ENCODE measurements at places on chromosomes 3 and 15.
A peak's percentile ranks its signal among the peaks of the same experiment; 100 is the strongest.

DNA sequence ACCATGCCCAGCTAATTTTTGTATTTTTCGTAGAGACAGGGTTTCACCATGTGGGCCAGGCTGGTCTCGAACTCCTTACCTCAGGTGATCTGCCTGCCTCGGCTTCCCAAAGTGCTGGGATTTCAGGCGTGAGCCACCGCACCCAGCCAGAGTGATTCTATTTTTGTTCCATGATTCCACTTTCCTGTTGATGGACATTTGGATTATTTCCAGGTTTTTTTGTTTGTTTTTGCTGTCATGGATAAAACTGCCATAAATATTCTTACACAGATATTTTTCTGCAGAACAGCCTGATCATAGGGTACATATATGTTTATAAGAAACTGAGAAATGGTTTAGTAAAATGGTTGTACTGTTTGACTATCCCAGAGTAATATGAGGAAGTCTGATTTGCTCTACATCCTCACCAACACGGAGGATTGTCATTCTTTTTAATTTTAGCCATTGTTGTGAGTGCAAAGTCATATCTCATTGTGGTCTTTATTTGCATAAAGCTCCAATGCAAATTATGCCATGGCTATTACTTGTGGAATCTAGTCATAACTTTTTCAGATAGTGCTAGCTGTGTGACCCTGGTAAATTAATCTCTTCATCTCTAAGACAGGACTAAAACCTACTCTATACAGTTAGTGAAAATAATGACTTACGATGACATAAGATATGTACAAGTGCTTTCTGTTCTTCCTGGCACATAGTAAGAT is 42.7 kb downstream of the MAP6D1 start:
- DNase-seq, result no peak

DNA sequence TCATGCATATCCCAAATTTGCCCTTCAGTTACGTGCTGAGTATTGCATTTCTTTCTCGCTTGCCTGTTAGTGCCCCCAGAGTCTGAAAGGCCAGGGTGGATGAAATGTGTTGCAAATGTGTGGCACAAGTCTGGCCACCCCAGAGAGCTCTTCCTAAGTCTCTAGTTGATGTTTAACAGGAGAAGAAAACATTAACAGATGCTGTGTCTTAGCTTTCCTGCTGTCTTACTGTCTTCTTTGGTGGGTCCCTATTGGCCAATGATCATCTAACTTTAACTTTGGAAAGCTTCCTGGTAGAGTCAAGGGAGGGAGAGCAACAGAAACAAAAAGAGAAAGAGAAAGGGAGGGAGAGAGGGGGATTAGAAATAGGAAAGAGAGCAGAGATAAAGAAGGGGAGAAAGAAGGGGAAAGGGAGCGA is 76.7 kb upstream of the P3H2 start:
- DNase-seq, result no peak

GRCh38 chr3:78737988-78738387 is 1029.8 kb downstream of the ROBO1 start:
- DNase-seq, result peak; percentile 44

GRCh38 chr3:123129532-123129931 is 62.7 kb downstream of the PDIA5 start:
- no peak for DNase-seq

GRCh38 chr15:61146931-61147230 is 82.2 kb downstream of the RORA start:
- DNase-seq, result no peak

DNA sequence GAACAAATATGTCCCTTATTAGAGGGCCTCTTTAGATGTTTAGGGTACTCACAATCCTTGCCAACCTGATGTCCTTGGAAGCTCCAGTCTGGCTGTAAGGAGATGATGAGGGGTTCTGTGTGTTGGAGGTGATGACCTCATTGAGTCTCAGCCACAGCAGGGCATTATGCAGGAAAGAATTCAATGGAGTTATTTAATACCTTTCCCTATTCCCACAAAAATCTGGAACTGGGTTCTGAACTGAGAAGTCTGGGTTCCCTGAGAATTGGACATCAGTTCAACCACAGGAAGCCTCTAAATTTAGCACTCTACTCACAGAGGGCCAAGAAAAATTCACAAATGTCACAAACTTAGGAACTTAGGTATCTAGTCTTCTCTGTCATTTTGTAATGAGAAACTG is 36.9 kb downstream of the SLC35A5 start:
- DNase-seq, result peak; percentile 39

DNA sequence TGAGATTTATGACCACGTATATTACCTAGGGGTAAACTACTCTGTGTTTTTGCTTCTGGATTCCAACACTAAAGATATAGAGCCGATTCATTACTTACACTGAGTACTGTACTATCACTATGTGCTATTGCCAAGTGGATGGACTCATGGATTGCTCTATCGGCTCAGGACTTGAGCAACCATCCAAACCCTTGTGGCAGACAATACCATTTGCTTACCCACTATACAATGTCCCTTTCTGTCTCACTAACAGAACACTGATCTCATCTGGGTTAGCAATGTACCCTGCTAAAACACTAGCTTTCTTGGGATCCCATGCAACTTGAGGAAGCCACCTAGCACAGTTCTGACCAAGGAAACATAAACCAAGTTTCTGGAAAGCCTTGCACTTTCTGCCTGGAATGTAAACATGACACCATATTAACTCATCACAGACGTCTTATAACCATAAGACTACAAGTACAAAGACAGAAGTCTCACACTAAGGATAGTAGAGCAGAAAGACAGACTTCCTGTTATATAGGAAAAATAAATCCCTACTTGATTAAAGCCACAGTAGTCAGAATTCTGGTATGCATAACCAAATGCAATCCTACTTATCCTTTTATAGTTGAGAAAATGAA is 38.6 kb downstream of the HACD2 start:
- DNase-seq, result peak; percentile 39

DNA sequence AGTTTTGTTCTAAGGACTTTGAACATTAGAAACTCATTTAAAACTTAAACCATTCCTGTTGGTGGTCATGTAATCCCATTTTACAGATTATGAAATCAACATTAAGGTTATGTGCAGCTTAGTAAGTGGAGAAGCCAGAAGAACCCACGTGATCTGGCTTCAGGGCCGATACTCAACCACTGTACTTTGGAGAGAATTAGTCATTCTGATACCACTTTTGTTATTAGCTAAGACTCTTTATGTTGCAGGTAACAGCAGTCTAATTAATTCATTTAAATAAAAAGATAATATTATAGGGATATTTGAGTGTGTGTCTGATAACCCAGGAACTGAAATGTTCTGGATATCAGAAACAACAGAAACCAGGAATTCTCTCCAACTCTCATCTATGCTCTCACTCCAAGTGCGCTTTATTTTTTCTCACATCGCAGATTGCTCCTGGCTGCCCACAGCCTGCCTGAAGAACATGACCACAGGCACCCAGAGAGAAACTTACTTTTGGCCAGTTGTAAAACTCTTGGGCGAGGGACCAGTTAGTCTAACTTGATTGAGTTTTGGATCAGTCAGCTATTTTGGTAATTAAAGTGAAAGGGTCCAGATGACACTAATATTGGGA is 25.2 kb downstream of the UBE2E1 start:
- no peak for DNase-seq

- no peak for DNase-seq
Observed at GRCh38 chr15:101620671-101621070, 31.5 kb downstream of the TM2D3 start.

GRCh38 chr3:178152031-178152806 is 384.0 kb upstream of the KCNMB2 start:
- no peak for DNase-seq

- DNase-seq, result peak; percentile 63
Observed at GRCh38 chr15:45795440-45796069, 160.7 kb downstream of the SQOR start.

- no peak for DNase-seq
Observed at GRCh38 chr15:86488046-86488445, 408.4 kb downstream of the AGBL1 start.

GRCh38 chr15:58201516-58201915 is 63.3 kb downstream of the AQP9 start:
- DNase-seq, result no peak

GRCh38 chr3:134696155-134696554 is 45.3 kb upstream of the KY start:
- DNase-seq, result no peak

GRCh38 chr15:38474155-38474757 is 20.3 kb downstream of the FAM98B start:
- DNase-seq, result peak; percentile 64

DNA sequence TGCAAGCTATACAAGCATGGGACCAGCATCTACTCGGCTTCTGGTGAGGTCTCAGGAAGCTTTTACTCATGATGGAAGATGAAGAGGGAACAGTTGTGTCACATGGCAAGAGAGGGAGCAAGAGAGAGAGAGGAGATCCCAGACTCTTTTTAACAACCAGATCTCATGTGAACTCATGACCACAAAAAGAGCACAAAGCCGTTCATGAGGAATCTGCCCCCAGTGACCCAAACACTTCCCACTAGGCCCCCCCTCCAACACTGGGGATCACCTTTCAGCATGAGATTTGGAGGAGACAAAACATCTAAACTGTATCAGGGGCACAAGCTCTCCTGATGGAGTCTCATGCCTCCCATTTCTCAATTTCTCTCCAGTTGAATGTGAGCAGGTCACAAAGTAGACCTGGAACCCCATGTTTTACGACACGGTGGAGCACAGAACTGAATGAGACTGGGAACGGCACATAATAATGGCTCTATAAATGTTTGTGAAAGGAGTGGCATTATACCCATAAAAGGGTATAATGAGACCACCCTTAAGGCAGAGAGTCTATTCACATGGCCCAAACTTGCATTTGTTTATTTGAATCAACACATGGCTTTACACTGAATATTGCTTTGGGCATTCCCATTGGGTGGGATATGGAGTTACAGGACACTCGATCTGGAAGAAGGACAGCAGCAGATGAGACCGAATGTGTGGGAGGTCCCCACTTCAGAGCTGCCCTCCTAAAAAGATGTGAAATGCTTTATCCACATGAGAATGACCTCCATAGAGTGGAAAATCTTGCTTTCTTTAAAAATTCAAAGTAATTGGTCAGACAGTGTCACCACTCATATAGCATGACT is 38.8 kb downstream of the IL16 start:
- DNase-seq, result peak; percentile 31

GRCh38 chr15:61892140-61892539 is 168.1 kb downstream of the VPS13C start:
- no peak for DNase-seq

DNA sequence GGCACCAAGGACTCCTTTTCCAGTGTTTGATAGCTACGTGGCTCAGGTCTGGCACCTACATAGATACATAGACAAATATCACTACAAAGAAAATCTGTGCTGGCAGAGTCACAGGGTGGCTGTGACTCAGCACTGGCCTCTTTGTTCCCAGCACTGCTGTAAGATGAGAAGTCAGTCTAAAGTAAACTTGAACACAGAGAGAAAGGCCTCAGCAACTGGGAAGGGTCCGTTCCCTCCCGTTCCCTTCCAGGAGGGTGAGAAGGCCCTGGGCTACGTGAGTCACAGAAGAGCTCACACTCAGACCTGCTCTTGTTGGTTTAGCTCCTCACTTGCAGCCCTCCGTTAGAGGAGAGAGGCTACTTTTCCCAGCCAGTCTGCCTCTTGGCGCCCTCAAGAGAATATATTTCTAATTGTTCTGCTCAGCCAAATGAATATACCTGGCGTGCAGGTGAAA is 23.1 kb downstream of the ANXA2 start:
- DNase-seq, result peak; percentile 99

- no peak for DNase-seq
Observed at GRCh38 chr3:192082730-192083660, 622.0 kb downstream of the PYDC2 start.

DNA sequence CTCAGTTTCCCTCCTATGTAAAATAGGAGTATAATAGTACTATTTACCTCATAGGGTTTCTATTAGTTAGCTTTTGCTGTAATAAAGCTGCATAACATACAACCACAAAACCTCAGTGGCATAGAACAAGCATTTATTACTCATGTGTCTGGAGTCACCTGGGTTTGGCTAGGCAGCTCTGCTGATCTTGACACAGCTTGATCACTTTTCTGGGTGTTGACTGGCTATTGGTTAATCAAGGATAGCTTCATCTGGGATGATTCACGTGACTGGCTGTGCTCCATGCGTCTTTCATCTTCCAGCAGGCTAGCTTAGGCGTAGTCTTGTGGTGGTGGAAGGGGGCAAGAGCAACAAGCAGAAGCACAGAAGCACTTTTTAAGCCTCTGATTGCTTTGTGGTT is 112.6 kb downstream of the SQOR start:
- DNase-seq, result peak; percentile 11

- no peak for DNase-seq
Observed at GRCh38 chr3:47469616-47470015, 6.1 kb downstream of the SCAP start.

DNA sequence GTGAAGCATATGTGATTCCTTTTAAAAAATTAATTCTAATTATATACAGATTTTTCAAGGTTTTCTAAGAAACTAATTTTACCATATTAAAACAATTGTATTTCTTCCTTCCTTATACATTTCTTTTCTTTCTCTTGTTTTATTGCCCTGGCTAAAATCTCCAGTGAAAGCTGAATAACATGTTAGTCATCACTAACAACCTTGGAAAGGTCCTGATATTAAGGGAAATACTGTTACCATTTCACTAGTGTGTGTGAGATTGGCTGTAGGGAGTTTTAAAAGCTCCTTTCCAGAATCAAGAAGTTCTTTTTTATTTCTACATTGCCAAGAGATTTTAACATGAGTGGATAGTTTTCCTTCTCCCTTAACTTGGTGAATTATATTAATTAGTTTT is 229.7 kb upstream of the EIF1B start:
- DNase-seq, result no peak

GRCh38 chr3:59320080-59320479 is 270.3 kb upstream of the CFAP20DC start:
- peak; percentile 41 for DNase-seq

DNA sequence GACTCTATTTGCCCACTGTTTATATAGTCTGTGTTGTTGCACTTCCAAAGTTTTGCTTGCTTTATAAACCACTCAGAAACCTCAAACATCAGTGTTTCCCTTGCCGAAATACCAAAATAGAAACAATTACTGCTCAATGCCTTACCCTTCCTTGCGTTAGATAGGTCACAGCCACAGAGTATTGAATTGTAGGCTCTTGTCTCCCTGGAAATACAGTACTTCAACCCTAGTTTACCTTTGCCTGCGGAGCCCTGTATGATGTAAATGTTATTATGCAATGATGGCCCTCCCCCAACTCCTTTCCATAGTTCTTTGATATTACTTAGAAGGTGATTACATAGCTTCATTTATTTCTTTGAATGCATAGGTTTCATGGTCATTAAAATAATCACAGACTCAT is 44.2 kb downstream of the SOX2 start:
- DNase-seq, result no peak

- no peak for DNase-seq
Observed at GRCh38 chr3:112132975-112133448, at the start of gene GCSAM. Gene GCSAM, minus strand, starts transcription at chr3:112133248. Its CDS starts 128 bp downstream, at chr3:112133120.

DNA sequence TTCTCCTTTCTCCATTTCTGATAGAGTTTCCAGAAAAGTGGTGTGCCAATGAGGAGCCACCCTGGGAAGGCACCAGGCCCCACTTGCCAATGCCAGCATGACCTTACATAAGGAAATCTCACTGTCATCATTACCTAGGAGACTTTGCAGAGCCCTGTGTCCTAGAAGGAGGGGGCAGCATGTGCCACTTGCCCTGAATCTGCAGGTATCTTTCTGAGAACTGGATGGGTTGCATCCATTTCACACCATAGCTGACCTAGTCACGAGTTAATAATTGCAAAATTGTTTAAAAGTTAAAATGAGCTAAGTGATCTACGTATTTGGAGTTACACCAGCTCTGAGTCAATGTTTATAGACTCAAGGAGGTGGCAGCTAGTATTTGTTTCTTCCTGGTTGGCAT is 14.3 kb downstream of the CA12 start:
- peak; percentile 21 for DNase-seq

GRCh38 chr3:10722911-10723310 is 93.1 kb upstream of the SLC6A11 start:
- no peak for DNase-seq

GRCh38 chr15:101394056-101394630 is 95.4 kb downstream of the PCSK6 start:
- DNase-seq, result no peak

All from M059J (cell line).